ENCODE measurements at places on chromosomes 3 and 15. TPM values are rescaled to one million over a fixed set of nuclear protein-coding genes. Genes with fewer than 3 reads are reported as not detected.

Gene CFAP91
- total RNA-seq, result 6.4 TPM

Gene WDR93
- total RNA-seq, result 0.31 TPM

Gene FAM81A
- total RNA-seq, result 93.1 TPM

Gene TM4SF1
- 18.2 TPM for total RNA-seq

Gene WDR72
- 0.16 TPM for total RNA-seq

Gene SOX2
- total RNA-seq, result 78.0 TPM

Gene ERICH6
- total RNA-seq, result not detected

Gene SLC28A2
- not detected for total RNA-seq

Gene LMAN1L
- total RNA-seq, result not detected

Gene P2RY12
- total RNA-seq, result 49.8 TPM

Gene POLR2H
- total RNA-seq, result 27.6 TPM

Gene TP63
- total RNA-seq, result 0.16 TPM

Gene PSTPIP1
- total RNA-seq, result 0.62 TPM

Gene CP
- total RNA-seq, result 1.7 TPM

Gene FOXB1
- total RNA-seq, result not detected

Measured in occipital lobe (tissue), 3 donors.